ENCODE measurements at places on chromosomes 1 and 21. TPM values are rescaled to one million over a fixed set of nuclear protein-coding genes. Genes with fewer than 3 reads are reported as not detected.

Gene ATXN7L2
- total RNA-seq: 1.6 TPM

Gene SLAMF1
- total RNA-seq: not detected

Gene GFI1
- under 0.01 TPM for total RNA-seq

Gene PTPN22
- total RNA-seq: 8.6 TPM

Gene CA6
- not detected for total RNA-seq

Gene CCT3
- total RNA-seq: 195 TPM

Gene PRR9
- not detected for total RNA-seq

Gene RGS8
- total RNA-seq: 0.78 TPM

Gene KCNK2
- 46.6 TPM for total RNA-seq

Gene CYP4A11
- total RNA-seq: not detected

Gene PLXNA2
- 10.6 TPM for total RNA-seq

Gene OR6K2
- total RNA-seq: not detected

Gene GBP4
- total RNA-seq: 1.0 TPM

Gene GBP1
- total RNA-seq: 55.0 TPM

Gene MAP3K21
- total RNA-seq: 0.39 TPM

Gene PROK1
- total RNA-seq: not detected

Gene DMBX1
- total RNA-seq: not detected

Gene ADGRB2
- 4.4 TPM for total RNA-seq

Gene OR2L13
- not detected for total RNA-seq

Gene OR2W3
- 0.11 TPM for total RNA-seq

Gene OR2G6
- not detected for total RNA-seq

Gene CCDC27
- not detected for total RNA-seq

Gene BATF3
- not detected for total RNA-seq

Gene TIPRL
- total RNA-seq: 35.8 TPM

Gene TNFRSF4
- total RNA-seq: 0.13 TPM

Gene TLR5
- total RNA-seq: 1.2 TPM

Gene CORT
- total RNA-seq: 0.26 TPM

Gene KRTAP23-1
- total RNA-seq: not detected

Gene GBP5
- 0.11 TPM for total RNA-seq
